Panc1 (cell line): ENCODE measurements at places on chromosomes 12 and 14. TPM values are rescaled to one million over a fixed set of nuclear protein-coding genes. Genes with fewer than 3 reads are reported as not detected.

Gene AHNAK2
- total RNA-seq: 223 TPM

DNA sequence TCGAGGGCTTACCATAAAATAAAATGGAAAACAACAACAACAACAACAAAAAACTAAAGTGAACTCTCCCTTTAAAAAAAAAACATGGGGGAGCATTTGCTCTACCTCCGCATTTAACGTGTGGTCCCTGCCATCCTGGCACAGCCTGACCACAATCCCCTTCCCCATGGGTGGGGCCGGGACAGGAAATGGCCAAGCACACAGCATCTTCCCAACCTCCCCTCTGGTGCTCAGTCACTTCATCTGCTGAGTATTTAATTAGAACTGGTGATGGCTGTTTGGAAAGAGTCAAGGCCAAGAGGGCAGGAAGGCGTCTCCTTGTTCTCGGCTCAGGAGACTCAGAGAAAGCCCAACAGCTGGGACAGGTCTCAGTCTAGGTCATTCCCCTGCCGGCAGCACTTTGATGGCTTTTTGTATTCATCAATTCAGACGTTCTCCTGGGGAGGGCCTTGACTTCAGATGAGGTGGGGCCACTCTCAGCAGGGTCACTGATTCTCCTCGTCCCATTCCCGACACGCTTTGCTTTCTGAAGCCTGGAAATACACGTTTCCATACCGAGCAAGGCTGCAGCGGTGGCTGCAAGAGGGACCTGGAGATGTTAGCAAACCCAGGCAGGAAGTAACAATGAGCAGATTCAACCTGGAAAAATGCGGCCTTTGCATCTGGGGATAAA, 44.4 kb downstream of the ANO2 start:
- no peak for DNase-seq

DNA sequence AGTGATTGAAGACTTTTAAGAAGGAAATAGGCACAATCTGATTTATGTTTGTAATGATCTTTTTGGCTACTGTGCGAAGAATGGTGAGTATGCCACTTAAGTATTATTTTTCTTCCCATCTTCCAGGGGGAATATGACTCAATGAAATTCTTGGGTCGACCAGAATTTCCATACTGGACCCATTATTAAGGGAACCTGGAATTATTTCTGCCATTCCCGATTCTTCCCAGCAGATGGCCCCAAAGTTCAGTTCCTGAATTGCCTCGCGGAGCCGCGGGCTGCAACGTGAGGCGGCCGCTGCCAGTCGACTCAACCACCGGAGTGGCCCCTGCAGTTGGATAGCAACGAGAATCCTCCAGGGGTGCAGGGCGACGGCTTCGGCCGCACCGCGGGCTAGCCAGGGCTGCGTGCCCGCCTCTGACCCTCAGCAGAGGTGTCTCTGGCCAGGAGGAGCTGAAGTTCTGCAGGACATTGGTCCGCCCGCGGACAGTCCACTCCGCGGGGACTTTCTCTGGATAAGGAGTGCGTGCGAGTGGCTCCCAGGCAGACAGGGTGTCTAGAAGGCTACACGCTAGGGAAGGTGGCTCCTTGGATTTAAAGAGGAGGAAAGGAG, 628 bp upstream of the TSHR start:
- DNase-seq: peak; percentile 33

GRCh38 chr12:104673696-104674482, 217.1 kb downstream of the CHST11 start:
- DNase-seq: no peak

Gene PPP1R1A
- 0.23 TPM for total RNA-seq
